ENCODE measurements at places on chromosomes 7 and 10.

DNA sequence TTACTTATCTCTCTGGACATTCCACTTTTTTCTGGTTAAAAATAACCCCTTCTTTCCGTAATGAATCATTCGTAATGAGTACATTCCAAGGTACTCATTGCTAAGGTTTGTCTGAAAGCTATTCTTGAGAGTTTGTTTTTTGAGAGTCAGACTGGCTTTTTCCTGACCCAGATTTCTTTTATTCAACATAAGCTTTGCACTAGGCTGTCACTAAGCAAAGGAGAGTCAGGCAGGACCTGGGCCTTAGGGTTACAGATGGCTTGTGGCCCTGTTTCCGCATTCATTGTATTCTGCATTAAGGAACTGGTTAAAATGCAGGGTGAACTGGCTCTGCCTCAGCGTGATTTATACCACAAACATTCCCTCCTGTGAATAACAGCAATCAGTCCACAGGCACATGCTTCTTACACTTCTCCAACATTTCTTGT, 84.1 kb downstream of the POM121L12 start:
- DNase-seq: no peak

GRCh38 chr7:44805950-44806349, 9.5 kb downstream of the PPIA start:
- DNase-seq: no peak

GRCh38 chr7:24392774-24393173, 108.8 kb downstream of the NPY start:
- no peak for DNase-seq

GRCh38 chr7:95649546-95649945, 53.2 kb upstream of the PDK4 start:
- no peak for DNase-seq

DNA sequence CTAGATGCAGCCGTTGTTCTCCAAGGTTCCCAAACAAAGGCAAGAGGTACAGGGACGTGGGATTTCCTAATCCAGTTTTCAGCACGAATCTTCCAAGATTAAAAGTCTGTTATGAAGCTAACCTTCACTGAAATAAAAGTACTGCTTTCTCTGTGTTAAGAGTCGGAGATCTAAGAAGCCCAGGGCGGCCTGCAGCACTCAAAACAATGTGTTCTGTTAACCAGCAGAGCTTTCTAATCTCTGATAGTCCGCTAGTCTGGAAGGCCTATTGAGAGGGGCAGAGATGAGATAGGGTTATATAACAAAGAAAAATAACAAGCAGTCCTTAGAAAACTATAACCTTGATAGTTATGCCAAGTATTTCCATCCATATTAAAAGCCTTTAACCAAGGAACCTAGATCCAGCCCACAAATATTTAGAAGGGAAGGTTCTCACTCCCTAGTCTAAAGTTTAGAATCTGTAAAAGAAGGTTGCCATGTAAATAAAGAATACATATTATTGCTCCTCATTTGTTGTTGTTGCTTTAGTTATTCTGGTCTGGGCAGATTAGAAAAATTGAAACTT, 106.3 kb upstream of the SVIL start:
- DNase-seq: no peak

- DNase-seq: peak; percentile 92
Observed at GRCh38 chr10:100535715-100536353, at the start of gene HIF1AN. Gene HIF1AN, plus strand, starts transcription at chr10:100535943. Its CDS starts 16 bp downstream, at chr10:100535959.

GRCh38 chr7:111164442-111164841, 73.5 kb downstream of the LRRN3 start:
- DNase-seq: no peak

GRCh38 chr10:14299556-14299955, 31.2 kb downstream of the FRMD4A start:
- no peak for DNase-seq

- DNase-seq: no peak
Observed at GRCh38 chr10:87846023-87846422, 17.3 kb downstream of the KLLN start.

DNA sequence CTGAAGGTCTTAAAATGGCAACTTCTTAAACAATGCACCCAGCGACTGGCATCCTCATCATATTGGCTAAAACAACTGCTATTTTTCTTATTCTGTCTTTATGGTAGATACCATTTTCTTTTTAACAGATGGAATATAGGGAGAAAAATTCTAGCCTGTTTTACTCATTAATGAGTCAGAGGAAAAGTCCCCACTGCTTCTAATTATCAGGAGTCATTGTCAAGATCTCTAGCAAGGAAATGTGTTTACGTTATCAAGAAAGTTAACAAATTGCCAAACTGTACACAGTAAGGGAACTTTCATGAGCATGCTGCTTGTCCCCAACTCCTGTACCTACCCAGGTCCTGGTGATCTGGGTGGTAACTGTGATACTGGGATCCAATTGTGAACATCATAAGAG, 117.7 kb upstream of the KIAA1217 start:
- no peak for DNase-seq

DNA sequence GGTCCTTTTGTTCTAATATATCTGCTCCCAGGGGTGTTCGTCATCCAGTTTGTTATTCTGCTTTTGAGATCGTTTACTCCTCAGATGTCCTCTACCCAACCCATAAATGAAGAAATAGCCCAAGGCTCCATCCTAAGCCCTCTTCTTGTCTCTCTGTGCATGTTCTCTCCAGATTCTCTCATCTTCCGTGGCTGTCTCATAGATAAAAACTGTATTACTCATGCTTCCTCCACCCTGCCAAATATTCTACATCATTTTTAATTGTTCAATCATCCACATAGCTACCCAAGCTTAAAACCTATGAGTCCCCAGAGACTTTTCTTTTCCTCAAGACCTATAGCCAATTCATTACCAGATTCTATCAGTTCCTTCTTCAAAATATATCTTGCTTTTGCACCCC, 44.9 kb downstream of the CAV1 start:
- no peak for DNase-seq

DNA sequence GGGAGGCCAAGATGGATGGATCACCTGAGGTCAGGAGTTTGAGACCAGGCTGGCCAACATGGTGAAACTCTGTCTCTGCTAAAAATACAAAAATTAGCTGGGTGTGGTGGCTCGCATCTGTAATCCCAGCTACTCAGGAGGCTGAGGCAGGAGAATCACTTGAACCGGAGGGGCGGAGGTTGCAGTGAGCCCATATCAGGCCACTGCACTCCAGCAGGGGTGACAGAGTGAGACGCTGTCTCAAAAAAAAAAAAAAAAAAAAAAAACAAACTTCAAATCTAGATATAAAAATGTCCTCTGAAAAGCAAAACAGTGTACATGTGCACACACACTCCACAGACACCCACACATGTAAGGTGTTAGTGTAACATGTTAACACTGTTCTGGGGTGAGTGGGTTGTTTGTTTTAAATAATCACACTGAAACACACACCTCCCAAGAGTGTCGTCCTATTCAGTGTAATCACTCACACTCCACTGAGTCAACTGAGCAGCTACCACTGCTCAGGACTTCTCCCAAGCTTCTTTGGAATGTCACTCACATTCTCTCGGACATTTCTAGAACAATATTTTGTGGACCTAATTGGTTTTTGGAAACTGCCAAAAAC, 12.8 kb upstream of the RGS10 start:
- no peak for DNase-seq

- no peak for DNase-seq
Observed at GRCh38 chr7:55423277-55423711, 58.2 kb downstream of the LANCL2 start.

- DNase-seq: no peak
Observed at GRCh38 chr7:96942112-96942511, 63.2 kb upstream of the DLX6 start.

GRCh38 chr7:42233695-42234331, 3.2 kb downstream of the GLI3 start:
- DNase-seq: no peak

DNA sequence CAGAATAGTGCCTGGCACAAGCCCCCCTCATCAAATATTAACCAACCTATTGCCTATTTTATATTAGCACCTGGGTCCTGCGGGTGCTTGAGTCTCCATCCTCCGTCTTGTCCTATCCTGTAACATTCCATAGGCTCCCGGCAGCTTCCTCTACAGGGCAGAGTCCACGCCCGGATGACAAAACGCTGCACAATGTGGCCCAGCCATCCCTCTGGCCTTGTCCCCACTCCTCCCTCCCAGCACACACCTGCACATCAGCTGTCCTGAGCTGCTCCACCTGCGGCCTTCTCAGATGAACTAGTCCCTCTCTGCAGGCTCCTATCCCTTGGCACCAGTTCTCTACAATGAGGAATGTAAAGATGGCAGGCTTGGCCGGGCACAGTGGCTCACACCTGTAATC, 153.5 kb upstream of the PDE1C start:
- no peak for DNase-seq

- no peak for DNase-seq
Observed at GRCh38 chr7:78959477-78959876, 494.0 kb downstream of the MAGI2 start.

GRCh38 chr10:34854147-34854601, 39.1 kb upstream of the PARD3 start:
- DNase-seq: no peak

- no peak for DNase-seq
Observed at GRCh38 chr7:18927134-18927533, 190.3 kb downstream of the TWIST1 start.

GRCh38 chr7:96786261-96786997, 76.8 kb upstream of the SEM1 start:
- no peak for DNase-seq

DNA sequence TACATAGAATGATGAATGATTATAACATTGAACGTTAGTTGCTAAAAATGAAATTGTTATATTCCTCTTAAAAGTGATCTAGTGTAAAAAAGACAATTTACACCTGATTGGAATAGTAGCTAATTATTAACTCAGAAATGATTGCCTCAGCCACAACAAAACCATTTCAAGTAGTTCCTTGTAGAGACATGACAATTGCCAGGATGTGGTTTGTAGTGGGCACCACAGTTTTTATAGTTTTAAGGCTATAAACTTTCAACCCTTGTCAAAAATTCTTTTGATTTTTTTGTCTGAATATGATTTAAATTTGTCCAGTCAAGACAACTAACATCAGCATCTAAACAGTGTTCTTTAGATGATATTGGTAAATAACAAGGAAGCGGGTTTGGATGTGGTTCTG, 145.2 kb downstream of the SUGCT start:
- DNase-seq: no peak

DNA sequence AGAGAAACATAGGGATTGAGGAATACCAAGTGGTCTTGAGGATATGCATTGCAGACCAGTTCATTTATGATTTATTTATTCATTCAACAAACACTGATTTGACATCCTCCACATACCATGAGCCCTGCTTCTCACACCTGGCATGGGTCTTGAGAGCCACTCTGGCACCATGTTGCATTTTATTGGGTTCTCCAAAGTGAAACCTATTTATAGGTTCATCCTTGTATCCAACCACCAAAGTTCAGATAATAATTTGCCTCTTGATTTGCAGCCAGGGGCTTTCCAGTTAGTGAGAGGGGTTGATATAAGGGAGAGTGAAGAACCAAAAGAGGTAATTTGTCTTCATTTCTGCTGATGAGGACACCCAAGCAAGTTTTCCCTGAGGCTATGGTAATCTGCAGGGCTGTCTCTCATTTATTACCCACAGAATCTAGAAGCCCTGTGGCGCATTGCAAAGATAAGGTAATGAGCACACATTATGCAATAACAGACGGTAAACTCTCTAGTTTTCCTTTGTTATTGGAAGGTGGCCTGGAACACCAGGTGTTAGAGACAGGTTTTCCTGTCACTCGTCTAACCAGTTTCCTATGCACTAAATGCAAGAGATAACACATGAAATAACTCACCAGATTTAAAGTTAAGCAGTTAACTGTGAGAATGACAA, 28.8 kb upstream of the ICA1 start:
- DNase-seq: no peak

- no peak for DNase-seq
Observed at GRCh38 chr7:128362670-128363069, 1.2 kb upstream of the PRRT4 start.

- no peak for DNase-seq
Observed at GRCh38 chr10:113139699-113140098, 189.7 kb downstream of the TCF7L2 start.

GRCh38 chr10:58265249-58265648, 2.4 kb downstream of the IPMK start:
- no peak for DNase-seq

Data from SHP77 (cell line).